ENCODE measurements at places on chromosomes 11 and 22. TPM values are rescaled to one million over a fixed set of nuclear protein-coding genes. Genes with fewer than 3 reads are reported as not detected.

KRTAP5-1 gene
- total RNA-seq, result not detected

APOC3 gene
- total RNA-seq, result not detected

MPZL3 gene
- total RNA-seq, result 0.28 TPM

SERPINH1 gene
- total RNA-seq, result 1,381 TPM

PRRG4 gene
- total RNA-seq, result under 0.01 TPM

HDAC10 gene
- total RNA-seq, result 16.1 TPM

SMIM35 gene
- total RNA-seq, result not detected

UPK2 gene
- not detected for total RNA-seq

CBX7 gene
- 6.6 TPM for total RNA-seq

RASSF10 gene
- not detected for total RNA-seq

CNIH2 gene
- 0.28 TPM for total RNA-seq

TIMM10B gene
- total RNA-seq, result 38.2 TPM

KRTAP5-11 gene
- not detected for total RNA-seq

SYNGR1 gene
- 19.5 TPM for total RNA-seq

ARCN1 gene
- 140 TPM for total RNA-seq

OR52H1 gene
- total RNA-seq, result 0.43 TPM

APOBEC3G gene
- 15.1 TPM for total RNA-seq

INSC gene
- total RNA-seq, result not detected

OR52N4 gene
- not detected for total RNA-seq

GGTLC3 gene
- not detected for total RNA-seq

SLC5A1 gene
- not detected for total RNA-seq

ZW10 gene
- total RNA-seq, result 16.9 TPM

BAIAP2L2 gene
- 0.28 TPM for total RNA-seq

APOBEC3H gene
- 0.28 TPM for total RNA-seq

CNGA4 gene
- total RNA-seq, result 0.09 TPM

MS4A4E gene
- total RNA-seq, result not detected

UCP2 gene
- 0.57 TPM for total RNA-seq

SLC22A8 gene
- not detected for total RNA-seq

OR8B4 gene
- not detected for total RNA-seq

All from smooth muscle cell of bladder (primary cell).